ENCODE measurements at places on chromosomes 7 and 10. TPM values are rescaled to one million over a fixed set of nuclear protein-coding genes. Genes with fewer than 3 reads are reported as not detected.

- peak; percentile 87 for DNase-seq
- no peaks in the 10 kb centered on the region for H3K36me3 ChIP-seq
- H3K27ac ChIP-seq = peak overlapping the region; percentile 87
- H3K4me3 ChIP-seq = no peak overlapping the region
- peaks cover 4% of the 10 kb centered on the region for H3K27me3 ChIP-seq
Observed at GRCh38 chr10:14625192-14625631, 149.5 kb downstream of the FAM107B start.

DNA sequence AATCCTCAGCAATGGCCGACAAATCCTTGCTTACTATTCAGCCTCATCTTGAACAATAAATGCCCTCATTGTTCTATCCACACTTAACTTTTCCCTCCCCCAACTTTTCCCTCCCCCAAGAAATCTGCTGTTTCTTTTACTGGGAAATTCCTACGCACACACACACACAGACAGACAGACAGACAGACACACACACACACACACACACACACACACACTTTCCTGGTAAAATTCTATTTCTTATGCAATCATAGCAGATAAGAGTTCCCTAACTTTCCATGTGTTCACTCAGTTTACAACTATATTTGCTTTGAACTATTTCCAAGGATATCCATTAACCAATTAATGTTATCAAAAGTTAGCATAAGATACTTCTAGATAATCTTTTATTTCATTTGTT, 52.9 kb downstream of the RELN start:
- H3K27me3 ChIP-seq = no peaks in the 10 kb centered on the region
- no peaks in the 10 kb centered on the region for H3K4me1 ChIP-seq
- no peak for DNase-seq

DNA sequence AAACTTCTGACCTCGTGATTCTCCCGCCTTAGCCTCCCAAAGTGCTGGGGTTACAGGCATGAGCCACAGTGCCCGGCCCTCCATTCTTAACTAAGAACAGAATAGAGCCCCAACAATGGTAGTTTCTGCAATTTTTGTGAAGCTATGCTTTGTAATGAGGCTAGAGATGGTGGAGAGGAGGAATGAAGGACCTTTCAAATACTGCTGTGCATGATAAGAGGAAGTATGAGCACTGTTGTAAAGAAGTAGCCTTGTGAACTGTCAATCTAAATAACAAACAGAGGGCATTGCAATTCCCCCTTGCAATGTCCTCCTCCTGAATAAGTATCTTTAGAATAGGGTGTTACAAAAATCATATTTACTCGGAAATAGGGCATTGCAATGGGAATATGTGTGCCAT, 70.2 kb downstream of the EVX1 start:
- no peak overlapping the region for H3K27ac ChIP-seq
- H3K4me3 ChIP-seq = no peak overlapping the region
- DNase-seq = no peak
- no peaks in the 10 kb centered on the region for H3K4me1 ChIP-seq
- H3K27me3 ChIP-seq = peaks cover 11% of the 10 kb centered on the region

GRCh38 chr10:103584216-103585010, 90.9 kb downstream of the NEURL1 start:
- H3K4me3 ChIP-seq = peak overlapping the region; percentile 48
- H3K27me3 ChIP-seq = peaks cover 4% of the 10 kb centered on the region
- H3K27ac ChIP-seq = no peak overlapping the region
- peaks cover 38% of the 10 kb centered on the region for H3K4me1 ChIP-seq

DNA sequence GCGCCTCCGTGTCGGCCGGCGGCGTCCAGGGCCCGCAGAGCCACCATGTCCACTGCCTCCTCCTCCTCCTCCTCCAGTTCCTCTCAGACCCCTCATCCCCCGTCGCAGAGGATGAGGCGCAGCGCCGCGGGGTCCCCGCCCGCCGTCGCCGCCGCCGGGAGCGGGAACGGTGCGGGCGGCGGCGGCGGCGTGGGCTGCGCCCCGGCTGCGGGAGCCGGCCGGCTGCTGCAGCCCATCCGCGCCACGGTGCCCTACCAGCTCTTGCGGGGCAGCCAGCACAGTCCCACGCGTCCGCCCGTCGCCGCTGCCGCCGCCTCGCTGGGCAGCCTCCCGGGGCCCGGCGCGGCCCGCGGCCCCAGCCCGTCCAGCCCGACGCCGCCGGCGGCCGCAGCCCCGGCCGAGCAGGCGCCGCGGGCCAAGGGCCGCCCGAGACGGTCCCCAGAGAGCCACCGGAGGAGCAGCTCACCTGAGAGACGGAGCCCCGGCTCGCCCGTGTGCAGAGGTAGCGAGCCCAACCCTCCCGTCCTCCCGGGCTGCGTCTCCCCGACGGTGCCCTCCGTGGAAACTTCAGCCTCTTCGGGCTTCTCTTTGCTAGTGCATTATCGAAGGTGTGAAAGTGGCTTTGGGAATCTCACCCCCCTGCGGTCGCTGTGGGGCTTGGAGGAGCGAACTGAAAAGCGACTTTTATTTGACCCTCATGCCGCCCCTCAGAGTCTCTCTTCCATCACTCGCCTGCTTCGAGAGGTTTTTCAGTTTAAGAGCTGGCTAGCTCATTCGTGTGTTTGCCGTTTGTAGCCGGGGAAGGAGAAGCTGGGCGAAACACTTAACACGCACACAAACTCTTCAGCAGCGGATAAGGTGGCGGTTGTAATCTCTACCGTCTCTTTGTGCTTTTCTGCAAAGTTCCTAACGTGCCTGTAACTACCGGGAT, 975 bp downstream of the GLCCI1 start:
- no peaks in the 10 kb centered on the region for H3K27me3 ChIP-seq
- peak overlapping the region; percentile 98 for H3K27ac ChIP-seq
- H3K36me3 ChIP-seq = no peaks in the 10 kb centered on the region
- DNase-seq = peak; percentile 67
- H3K4me3 ChIP-seq = peak overlapping the region; percentile 95

DNA sequence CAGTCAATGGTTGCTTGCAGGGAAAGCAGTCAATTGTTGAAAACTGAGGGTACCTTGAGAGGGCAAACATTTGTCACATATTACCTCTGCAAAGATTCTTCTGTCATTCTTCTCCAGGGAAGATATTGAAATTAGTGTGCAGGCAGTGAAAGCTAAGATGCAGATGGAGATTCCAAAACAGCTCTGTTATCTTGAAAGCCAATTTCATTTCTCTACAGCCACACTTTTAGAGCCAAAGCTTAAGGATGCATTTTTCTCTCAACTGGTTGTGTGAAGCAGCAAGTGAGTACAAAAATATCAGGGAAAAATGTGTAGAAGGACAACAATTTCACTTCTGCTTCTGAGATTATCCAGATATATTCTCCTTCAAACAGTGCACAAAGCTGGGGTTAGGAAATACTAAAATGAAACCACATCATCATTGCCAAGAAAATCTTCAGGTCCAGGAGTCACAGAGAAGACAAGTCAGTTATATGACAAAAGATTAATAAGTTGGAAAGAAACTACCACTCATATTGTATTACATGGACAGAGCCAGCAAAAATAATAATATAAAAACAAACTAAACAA, 16.3 kb downstream of the SGMS1 start:
- H3K36me3 ChIP-seq = no peaks in the 10 kb centered on the region
- peak; percentile 41 for DNase-seq
- no peaks in the 10 kb centered on the region for H3K27me3 ChIP-seq
- no peak overlapping the region for H3K4me3 ChIP-seq
- H3K27ac ChIP-seq = no peak overlapping the region

GRCh38 chr10:16049050-16049449, 188.7 kb upstream of the MINDY3 start:
- no peaks in the 10 kb centered on the region for H3K27me3 ChIP-seq
- H3K4me3 ChIP-seq = no peak overlapping the region
- no peaks in the 10 kb centered on the region for H3K36me3 ChIP-seq
- no peaks in the 10 kb centered on the region for H3K4me1 ChIP-seq

DNA sequence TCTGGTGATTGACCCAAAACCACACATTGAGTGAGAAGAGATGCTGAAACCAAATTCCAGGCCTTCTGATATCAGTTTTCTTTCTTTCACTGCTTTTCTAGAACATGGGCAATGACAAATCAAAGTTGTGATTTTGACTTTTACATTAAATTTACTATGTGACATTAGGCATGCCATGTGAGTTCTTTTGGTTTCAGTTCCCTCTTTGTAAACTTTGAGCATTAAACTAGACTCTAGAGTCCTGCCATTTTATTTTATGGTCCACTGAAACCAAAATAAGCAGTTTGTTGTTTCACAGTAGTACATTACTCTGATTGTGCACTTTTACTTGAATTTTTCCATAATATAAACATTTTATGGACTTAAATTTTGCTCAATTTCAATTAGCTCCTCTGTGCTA, 381.1 kb upstream of the SEMA3D start:
- H3K4me1 ChIP-seq = no peaks in the 10 kb centered on the region
- no peaks in the 10 kb centered on the region for H3K36me3 ChIP-seq
- DNase-seq = no peak

GRCh38 chr7:4093035-4093434, 589.1 kb upstream of the FOXK1 start:
- no peaks in the 10 kb centered on the region for H3K27me3 ChIP-seq
- no peak overlapping the region for H3K27ac ChIP-seq
- no peak overlapping the region for H3K4me3 ChIP-seq
- H3K4me1 ChIP-seq = no peaks in the 10 kb centered on the region

DNA sequence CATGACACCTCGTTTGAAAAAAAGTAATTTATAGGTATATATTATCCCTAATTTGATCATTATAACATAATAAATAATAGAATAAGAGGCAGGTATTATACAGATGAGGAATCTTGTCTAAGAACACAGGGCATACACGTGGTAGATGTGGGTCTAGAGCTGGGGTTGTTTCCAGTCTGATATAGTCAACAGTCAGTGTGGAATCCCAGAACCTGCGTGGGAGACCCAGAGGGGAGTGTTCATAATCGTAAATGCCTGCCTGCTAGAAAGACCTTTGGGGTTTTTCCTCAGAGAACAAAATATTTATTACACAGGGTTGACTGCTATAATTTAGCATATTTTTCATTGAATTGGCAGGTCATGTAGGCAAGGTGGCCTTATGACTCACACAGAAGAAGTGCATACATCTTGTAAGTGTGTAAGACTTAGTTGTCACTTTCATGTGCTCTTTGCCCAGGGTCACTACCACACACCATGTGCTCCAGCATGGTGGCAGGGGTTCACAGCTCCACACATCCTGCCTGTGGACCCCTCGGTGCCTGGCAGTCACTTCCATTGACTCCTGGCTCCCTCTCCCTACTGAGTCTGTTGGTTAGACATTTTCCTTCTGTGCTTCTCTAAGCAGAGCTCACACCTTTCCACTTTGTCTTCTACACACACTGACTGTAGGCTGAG, 94.9 kb upstream of the IKZF1 start:
- no peaks in the 10 kb centered on the region for H3K4me1 ChIP-seq
- no peaks in the 10 kb centered on the region for H3K36me3 ChIP-seq
- no peak for DNase-seq
- H3K4me3 ChIP-seq = no peak overlapping the region

DNA sequence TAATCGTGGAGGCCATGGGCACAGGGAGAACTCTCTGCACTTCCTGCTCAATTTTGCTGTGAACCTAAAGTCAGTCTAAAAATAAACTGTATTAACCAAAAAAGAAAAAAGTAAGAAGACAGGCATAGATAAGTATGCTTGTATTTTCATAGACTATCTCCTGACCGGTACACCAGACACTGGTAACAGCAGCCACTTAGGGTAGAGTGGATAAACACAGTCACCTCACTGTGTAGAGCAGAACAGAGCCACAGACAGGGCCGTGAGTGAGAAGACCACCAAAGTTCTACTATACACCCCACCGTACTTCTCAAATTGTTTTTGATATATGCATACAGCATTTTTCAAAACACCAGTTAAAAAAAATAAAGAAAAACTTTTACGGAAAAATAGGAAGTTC, 25.0 kb downstream of the NUDCD3 start:
- H3K36me3 ChIP-seq = peaks cover 24% of the 10 kb centered on the region
- H3K27ac ChIP-seq = no peak overlapping the region
- peaks cover 3% of the 10 kb centered on the region for H3K4me1 ChIP-seq
- DNase-seq = no peak
- H3K4me3 ChIP-seq = no peak overlapping the region

GRCh38 chr7:80954191-80954590, 35.3 kb upstream of the SEMA3C start:
- DNase-seq = peak; percentile 51
- H3K4me3 ChIP-seq = no peak overlapping the region
- no peak overlapping the region for H3K27ac ChIP-seq

- DNase-seq = no peak
- no peaks in the 10 kb centered on the region for H3K36me3 ChIP-seq
- H3K4me3 ChIP-seq = no peak overlapping the region
- H3K27ac ChIP-seq = no peak overlapping the region
- H3K27me3 ChIP-seq = no peaks in the 10 kb centered on the region
Observed at GRCh38 chr7:45606050-45606449, 31.9 kb downstream of the ADCY1 start.

DNA sequence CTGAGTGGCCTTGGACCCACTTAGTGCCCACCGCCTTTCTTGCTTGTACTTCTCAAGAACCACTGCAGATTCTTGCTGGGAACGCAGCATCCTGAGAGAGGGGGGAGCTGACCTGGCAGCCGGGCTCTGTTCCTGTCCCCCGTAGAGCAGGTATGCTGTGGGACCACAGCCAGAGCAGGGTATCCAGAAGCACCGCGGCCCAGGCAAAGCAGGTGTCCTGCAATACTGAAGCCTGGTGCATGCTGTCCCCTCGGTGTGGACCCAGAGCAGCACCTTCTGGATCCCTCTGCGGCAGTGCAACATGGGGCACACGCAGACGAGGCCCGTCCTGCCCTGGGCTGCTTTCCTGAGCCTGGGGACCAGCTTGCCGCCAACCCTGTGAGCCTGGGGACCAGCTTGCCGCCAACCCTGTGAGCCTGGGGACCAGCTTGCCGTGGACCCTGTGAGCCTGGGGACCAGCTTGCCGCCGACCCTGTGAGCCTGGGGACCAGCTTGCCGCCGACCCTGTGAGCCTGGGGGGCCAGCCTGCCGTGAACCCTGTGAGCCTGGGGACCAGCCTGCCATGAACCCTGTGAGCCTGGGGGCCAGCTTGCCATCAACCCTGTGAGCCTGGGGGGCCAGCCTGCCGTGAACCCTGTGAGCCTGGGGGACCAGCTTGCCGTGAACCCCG, 60.9 kb upstream of the ADGRA1 start:
- no peak for DNase-seq
- peaks cover 31% of the 10 kb centered on the region for H3K4me1 ChIP-seq
- H3K27me3 ChIP-seq = peaks cover 61% of the 10 kb centered on the region
- no peak overlapping the region for H3K4me3 ChIP-seq
- no peaks in the 10 kb centered on the region for H3K36me3 ChIP-seq

Gene NUTM2E
- 0.35 TPM for total RNA-seq

Gene PCLO
- total RNA-seq = 0.27 TPM

Gene POM121
- 6.3 TPM for total RNA-seq

Gene LAMB4
- total RNA-seq = 0.13 TPM

Gene DYNC1I1
- 0.53 TPM for total RNA-seq

Gene MSMB
- not detected for total RNA-seq

Data from muscle of leg (tissue), 16 donors.